ENCODE measurements at places on chromosomes 5 and 9.

DNA sequence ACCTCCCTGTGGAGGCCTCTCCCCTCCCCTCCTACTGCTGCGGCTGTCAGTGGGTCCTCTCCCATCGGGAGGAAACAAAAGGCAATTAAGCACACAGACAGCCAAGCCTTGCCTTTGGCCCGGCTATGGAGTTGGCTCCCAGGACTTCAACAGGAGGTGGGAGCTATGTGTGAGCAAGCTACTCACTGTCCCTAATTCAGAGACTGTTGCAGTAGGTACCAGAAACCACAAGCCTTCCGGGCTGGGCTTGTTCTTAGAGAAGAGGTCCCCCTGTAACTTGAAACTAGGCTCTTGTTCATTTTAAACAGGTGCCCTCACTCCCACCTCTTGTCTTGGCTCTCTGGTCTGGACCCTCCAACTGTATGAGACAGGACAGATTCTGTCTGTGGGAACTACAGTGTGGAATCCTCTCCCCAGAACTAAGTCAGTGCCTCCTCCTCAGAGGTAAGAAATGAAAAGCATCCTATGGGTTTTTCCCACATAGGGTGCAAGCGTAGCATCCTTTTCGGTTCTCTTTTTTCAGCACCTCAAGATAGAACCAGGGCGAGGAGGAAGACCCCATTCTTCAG lies 561.1 kb downstream of the EBF1 start:
- no peak for DNase-seq

GRCh38 chr5:151950706-151951105 lies 26.1 kb upstream of the GLRA1 start:
- DNase-seq = no peak

DNA sequence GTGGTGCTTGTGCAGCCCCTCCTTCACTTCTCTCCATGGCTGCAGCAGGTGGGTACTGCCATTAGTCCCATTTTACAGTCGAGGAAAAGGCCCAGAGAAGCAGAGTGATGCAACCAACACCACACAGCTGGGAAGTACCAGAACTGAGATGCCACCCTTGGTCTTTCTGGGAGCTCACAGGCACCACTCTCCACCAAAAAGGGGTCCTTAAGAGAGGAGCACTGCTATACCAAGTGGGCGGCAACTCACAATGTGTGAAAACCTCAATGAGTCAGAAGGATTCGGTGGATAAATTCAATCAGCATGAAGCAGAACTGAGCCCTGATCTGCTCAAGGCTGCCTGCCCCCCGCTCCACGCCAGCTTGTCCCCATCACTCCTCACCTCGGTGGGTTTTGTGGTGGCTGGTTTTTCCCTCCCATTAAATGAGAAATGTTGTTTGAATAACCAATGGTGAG lies 213.7 kb downstream of the FSTL4 start:
- no peak for DNase-seq

DNA sequence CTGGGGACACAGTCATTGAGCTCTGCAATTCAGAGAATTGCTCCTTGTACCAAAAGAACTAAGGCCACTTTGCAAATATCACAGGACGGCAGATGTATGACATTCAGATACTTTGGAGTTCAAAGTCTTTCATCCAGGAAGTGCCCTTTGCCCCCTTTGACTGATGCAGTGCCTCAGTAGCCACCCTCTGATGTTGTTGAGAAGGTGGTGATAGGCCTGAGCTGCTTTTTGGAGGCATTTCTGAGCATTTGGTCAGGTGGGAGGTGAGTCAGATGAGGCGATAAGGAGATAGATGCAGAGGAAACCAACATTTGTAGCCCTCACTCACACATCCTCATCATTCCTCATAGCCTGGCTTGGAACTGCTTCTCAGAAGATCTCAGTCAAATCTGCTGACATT lies 63.4 kb downstream of the ANGPTL2 start:
- DNase-seq = no peak

GRCh38 chr5:142609142-142609541 lies 76.7 kb downstream of the FGF1 start:
- DNase-seq = no peak

- DNase-seq = no peak
Observed at GRCh38 chr5:39420482-39421145, 4.2 kb downstream of the DAB2 start.

DNA sequence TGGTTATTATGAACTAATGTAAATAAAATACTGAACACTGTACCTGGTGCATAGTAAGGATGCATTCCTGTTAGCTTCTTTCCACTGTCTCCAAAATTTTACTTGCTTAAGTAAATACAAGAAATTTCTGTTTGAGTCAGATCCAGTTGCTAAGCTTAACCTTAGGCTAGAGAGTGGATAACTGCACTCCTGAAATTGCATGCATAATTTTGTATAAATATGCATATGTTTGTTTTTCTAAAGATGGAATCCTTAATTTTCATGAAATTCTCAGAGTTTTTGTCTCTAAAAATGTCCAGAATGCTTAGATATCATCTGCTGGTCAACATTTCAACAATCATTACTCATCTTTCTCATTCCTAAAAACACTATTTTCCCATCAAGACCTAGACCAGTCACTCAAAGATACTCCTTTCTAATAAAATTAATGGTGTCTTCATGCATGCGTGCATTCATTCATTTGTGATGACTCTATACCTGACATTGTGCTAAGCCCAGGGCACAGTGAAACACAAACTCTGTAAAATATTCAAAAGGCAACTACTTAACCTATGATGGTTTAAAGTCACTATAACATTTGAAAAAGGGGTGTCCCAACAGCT lies 284.8 kb downstream of the SEC61B start:
- DNase-seq = no peak

DNA sequence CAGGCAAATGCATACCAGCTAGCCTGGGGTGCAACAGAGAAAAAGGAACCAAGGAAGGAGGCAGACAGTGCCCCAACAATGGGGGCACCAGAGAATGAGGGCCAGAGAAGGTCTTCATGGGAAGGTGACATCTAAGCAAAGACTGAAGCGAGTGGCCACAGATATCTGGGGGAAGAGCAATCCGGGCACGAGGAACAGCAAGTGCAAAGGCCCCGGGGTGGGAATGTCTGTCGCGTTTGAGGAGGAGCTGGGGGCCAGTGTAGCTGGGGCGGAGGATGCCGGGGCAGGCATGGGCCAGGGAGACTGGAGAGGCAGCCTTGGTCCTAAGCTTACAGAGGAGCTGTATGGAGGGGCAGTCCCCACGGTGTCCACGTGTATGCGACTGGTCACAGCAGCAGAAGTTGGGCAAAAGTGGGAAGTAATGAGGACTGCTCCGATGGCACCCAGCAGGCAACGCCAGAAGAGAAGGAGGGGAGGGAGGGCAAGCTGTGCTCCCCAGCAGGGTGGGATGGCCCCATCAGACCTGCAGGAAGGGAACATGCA lies 19.1 kb downstream of the EEIG1 start:
- DNase-seq = no peak

- DNase-seq = no peak
Observed at GRCh38 chr9:134045841-134046544, 20.7 kb downstream of the BRD3OS start.

- no peak for DNase-seq
Observed at GRCh38 chr9:125524583-125525355, 182.2 kb downstream of the MAPKAP1 start.

GRCh38 chr9:134399435-134400056 lies 73.3 kb downstream of the RXRA start:
- DNase-seq = no peak

DNA sequence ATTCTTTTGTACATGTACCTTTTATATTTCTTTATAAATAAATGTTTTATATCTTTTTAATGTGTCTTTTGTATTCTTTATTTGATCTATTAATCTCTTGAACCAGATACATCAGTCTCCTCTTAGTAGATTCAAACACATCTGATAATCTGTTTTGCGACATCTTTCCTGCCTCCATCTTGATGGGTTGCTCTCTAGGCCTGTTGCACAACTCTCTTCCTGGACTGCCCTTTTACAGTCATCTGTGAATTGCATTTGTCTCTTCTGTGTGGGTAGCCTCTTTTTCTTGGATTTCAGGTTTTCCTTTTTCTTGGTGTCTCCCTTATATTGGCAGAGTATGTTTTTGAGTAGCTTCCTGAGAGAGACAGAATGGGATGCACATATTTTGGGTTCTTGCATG lies 6.2 kb downstream of the ZFYVE16 start:
- no peak for DNase-seq

- DNase-seq = no peak
Observed at GRCh38 chr5:13278148-13278547, 666.3 kb downstream of the DNAH5 start.

- DNase-seq = no peak
Observed at GRCh38 chr5:84197538-84197937, 187.1 kb downstream of the EDIL3 start.

DNA sequence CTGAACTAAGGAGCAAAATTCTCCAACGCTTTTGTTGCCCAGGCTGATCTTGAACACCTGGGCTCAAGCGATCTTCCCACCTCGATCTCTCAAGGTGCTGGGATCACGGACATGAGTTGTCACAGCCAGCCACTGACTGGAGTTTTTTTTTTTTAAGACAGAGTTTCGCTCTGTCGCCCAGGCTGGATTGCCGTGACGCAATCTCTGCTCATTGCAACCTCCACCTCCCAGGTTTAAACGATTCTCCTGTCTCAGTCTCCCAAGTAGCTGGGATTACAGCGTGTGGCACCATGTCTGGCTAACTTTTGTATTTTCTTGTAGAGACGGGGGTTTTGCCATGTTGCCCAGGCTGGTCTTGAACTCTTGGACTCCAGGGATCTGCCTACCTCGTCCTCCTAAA lies 58.2 kb downstream of the EHMT1 start:
- no peak for DNase-seq

DNA sequence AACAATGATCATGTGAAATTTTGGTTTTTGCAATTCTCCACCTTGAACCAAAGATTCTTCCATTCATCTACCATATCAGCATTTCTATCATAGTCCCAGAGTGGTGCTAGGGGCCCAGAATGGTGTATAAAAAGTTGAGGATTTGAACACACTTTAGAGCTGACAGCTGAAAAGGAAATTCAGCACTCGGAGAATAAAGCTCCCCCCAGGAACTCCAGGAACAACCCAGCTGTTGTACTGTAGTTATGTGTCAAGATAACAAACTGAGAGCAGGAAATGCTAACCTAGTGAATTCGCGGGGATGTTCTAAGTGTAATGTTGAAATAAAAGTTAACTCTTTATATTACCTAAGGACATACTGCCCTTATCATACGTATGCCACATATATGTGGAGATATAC lies 216.7 kb downstream of the NFIB start:
- DNase-seq = no peak

DNA sequence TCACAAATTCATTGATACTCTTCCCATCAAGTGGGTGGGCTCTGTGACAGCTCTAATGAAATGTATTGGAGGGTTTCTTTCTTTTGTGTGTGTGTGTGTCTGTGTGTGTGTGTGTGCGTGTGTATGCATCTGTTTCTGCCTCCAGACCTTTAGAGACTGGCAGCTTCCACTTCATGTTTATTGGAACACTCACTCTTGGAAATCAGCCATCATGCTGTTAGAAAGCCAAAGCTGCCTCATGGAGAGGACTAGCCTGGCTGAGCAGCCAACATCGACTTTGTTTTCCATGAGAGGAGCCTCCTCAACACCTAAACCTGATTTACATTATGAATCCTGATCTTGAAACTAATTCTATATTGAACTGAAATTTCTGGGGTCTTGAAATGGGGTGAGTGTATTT lies 128.5 kb upstream of the FAM174A start:
- no peak for DNase-seq

GRCh38 chr5:8184455-8185063 lies 315.6 kb downstream of the MTRR start:
- no peak for DNase-seq

DNA sequence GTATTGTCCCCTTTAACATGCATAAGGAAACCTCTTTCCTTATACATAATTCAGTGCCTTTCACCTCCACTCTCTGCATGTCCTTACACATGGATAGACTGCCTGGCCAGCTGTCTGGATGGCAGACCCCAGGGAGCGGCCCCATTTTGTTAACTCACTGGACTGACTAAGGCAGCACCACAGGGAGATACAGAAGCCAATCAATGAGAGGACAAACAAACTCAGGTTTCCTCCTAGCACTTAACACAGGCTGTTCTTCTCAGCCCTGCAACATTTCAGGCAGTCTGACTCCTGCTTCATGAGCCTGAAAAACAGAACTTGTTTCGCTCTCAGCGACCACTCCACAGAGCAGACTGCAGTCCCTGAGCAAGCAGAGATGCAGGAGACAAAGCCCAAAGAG lies 135.4 kb upstream of the RASEF start:
- no peak for DNase-seq

GRCh38 chr5:172841256-172841655 lies 7.2 kb downstream of the ERGIC1 start:
- no peak for DNase-seq

DNA sequence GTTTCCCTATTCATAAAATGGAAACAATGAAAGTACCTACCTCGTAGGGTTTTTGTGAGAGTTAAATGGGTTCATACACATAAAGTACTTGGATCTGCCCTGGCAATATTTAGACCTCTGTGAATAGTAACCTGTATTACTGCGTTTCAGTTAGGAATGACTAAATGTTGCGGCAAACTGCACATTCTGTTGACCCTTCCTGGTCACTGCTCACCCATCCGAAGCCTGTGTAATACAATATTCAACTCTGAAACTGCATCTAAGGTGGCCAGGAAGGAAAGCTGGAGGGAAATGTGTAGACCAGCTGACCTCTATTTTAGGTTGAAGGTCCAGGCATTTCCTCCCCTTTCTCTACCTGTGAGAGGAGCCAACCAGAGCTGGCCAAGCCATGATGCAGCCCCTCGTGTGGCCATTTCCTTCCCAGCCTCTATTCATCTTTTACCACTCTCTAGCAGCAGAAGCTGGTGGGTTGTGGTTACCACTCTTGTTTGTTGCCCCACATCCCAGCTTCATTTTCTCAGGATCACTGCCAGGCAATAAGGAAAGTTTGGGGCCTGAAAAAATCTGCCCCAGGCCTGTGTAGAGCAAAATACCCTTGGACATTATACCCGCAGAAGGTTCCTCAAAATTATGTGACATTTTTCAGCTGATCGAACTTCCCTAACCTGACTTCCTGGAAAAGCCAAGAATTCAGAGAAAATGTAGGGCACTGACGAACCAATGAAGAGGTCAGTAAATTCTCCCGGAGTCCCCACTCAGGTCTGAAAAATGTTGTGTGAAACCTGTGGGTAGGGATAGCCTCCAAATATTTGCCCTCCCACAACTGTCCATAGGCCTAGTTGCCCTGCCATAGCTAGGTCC lies 20.5 kb upstream of the PDCD1LG2 start:
- DNase-seq = no peak

- no peak for DNase-seq
Observed at GRCh38 chr5:148177207-148177606, 8.9 kb downstream of the SPINK14 start.

- DNase-seq = no peak
Observed at GRCh38 chr9:89619019-89619418, 14.2 kb downstream of the GADD45G start.

GRCh38 chr9:16210440-16210839 lies 657.6 kb downstream of the CCDC171 start:
- no peak for DNase-seq

All from SIG-M5 (cell line).